ENCODE measurements at places on chromosomes 13 and 19.

- DNase-seq = no peak
Observed at GRCh38 chr19:40954573-40954972, 36.5 kb upstream of the CYP2B6 start.

GRCh38 chr19:58351990-58352755, 1.1 kb downstream of the A1BG start:
- no peak for DNase-seq

- no peak for DNase-seq
Observed at GRCh38 chr13:22152751-22153150, 481.9 kb downstream of the FGF9 start.

DNA sequence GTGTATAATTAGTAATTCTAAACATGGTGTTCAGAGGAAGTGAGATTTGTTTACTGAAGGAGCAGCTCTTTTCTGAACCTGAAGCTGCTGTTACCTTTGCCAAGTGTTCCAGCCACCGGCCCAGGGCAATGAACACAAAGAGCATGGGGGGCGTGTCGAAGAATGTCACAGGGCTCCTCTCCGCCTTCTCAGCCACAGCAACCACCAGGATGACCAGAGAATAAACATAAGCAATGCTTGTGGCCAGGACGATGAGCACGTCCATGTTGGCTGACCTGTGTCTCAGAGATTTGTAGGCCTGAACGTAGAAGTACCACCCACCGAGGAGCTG, 53.1 kb downstream of the ATP7B start:
- DNase-seq = no peak

GRCh38 chr13:72255908-72256307, 388.9 kb upstream of the DACH1 start:
- DNase-seq = no peak

GRCh38 chr19:976476-976875, 7.7 kb upstream of the WDR18 start:
- DNase-seq = no peak

DNA sequence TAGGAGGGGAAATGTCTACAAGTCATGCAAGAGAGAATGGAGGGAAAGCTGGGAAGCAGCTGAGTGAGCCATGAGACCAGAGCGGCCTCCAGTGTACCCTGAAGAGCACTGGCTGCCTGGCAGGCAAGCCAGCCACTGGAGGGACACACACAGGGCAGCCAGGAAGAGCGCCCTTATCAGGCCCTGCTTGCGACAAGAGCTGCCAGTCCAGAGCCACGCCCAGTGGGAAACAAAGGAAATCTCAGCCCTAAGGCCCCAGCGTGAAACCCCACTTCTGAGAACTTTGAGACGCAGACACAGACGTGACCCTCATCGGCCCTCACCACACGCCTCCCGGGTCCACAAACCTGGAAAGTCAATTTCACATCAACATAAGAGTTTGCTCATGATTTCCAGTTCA, 105.0 kb downstream of the STK24 start:
- DNase-seq = no peak

GRCh38 chr13:39370048-39370447, 232.9 kb downstream of the LHFPL6 start:
- DNase-seq = no peak

GRCh38 chr13:106527445-106527801, 8.0 kb downstream of the EFNB2 start:
- DNase-seq = no peak

GRCh38 chr13:41443969-41444368, 13.4 kb upstream of the RGCC start:
- DNase-seq = no peak

GRCh38 chr19:11088506-11089253, 583 bp upstream of the LDLR start:
- no peak for DNase-seq

- DNase-seq = no peak
Observed at GRCh38 chr19:3098515-3099346, 4.6 kb downstream of the GNA11 start.

- DNase-seq = no peak
Observed at GRCh38 chr19:36060430-36060829, 5.7 kb downstream of the WDR62 start.

DNA sequence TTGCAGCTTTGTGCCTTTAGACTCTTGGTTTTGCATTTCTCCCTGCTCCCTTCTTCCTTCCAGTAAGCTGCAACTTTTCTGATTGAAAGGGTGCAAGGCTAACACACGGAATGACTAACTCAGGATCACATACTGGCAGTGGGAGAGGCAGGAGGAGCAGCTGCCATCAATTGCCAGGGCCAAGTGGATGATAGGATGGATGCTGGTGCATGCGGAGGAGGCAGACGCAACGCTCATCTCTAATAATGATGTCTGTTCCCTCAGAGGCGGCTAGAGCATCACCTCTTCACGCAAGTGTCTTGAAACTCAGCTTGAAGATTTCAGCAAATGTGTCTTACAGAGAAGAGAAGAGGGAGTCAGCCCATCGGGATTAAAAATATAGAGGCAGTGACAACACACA, 49.5 kb upstream of the TPM4 start:
- DNase-seq = no peak
